ENCODE measurements at places on chromosomes 7 and 10.
A peak's percentile ranks its signal among the peaks of the same experiment; 100 is the strongest.

- no peak for DNase-seq
These were observed 1.2 kb downstream of the SLC4A2 start for GRCh38 chr7:151060416-151061212.

- no peak for DNase-seq
These were observed 169.3 kb downstream of the MAGI2 start for GRCh38 chr7:79284211-79284610.

DNA sequence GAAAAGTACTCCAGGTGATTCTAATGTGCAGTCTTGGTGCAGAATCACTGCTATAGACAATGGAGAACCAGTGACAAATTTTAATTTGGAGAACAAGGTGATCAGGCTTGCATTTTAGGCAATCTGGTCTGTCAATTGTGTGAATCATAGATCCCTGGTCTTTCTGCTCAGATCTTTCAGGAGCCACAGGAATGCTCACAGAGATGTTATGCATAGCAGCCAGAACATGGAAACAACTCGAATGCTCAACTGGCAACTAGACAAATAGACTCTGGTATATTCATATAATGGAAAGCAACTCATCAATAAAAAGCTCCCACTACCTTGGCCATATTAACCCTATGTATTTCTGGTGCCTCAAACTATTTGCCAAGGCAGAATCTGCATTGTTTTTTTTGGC lies 209.1 kb downstream of the PHF14 start:
- no peak for DNase-seq

DNA sequence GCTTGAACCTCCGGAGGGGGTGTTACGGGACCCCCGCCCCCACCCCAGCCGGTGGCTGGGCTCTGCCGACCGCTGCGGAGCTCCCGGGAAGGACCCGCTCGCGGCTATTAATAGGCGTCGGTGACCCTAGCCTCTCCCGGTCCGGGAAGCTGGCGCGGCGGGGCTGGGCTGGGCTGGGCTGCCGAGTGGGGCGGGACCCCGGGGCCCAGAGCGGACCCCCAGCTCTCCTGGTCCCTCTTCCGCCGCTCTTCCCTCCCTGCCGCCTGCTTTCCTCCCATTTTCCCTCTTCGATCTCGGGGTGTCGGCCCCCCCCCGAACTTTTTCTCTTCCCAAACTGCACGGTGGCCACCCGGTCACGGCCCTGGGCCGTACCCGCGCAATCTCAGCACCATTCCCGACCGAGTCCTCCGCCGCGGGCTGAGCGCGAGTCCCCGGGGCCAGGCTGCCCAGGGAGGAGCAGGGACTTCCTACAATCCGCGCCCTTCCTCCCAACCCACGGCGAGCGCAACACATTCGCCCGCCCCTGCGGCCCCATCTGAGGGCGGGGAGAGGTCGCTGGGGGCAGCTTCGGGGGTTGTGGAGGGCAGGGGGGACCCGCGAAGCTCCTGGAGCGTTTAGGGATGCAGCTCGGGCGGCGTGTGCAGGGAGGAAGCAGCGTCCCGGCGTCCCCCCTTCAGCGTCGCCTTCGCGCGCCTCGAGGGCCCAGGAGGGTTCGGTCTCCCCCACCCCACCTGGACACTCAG lies 3.1 kb upstream of the ELFN1 start:
- no peak for DNase-seq

DNA sequence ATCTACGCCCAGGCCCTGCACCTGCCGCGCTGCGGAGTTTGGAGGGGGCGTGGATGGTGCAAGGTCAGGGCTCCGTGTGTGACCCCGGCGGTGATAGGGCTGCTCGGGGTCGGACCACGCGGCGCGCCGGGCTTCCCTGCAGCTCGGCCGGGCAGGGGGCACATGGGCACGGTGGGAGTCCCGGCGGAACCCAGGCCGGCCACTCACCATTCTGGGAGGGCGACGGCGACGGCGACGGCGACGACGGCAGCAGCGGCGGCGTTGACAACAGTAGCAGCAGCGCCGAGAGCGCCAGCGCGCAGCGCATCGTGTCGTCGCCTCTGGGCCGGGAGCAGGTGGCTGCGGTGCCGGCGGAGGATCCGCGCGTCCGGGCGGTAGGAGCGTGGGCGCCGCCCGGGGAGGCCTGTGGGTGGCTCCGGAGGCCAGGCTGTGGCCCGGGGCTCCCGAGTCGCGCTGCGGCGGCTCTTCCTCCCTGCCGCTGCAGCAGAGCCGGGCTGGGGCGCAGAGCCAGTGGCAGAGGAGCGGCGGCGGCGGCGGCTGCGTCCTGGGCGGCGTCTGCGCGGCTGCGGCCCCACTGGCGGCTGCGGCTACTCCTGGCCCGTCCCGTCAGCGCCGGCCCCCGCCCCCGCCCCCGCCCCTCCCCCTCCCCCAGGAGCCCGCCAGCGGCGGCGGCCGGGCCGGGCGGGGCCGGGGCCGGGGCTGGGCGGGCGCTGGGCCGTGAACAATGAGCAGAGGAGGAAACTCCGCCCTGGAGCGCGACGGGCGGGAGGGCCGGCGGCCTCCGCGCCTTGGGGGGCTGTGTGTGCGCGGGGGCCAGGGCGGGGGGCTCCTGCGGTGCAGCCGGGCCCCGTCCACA lies at the start of gene PODXL:
TSS of gene PODXL (minus strand) at position 576 of the 856 bp plus-strand sequence. CDS start at position 307, 269 bp downstream.
- peak; percentile 37 for DNase-seq

DNA sequence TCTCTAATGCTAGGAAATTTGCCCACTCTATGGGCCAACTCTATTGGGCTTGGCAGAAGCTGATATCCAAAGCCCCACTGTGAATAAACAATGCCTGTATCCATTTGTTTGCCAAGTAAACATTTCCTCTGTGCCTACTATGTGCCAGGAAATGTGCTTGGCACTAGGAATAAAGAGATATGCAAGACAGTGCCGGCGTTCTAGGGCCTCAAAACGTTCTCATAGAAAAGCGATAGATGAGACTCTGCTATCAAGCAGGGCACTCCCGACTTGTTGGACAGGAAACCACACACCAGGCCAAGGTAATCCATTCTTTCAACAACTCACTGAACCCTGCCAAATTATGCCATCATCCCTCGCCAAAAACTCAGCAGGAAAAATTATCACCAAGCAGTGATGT lies 196.7 kb downstream of the IPMK start:
- no peak for DNase-seq

DNA sequence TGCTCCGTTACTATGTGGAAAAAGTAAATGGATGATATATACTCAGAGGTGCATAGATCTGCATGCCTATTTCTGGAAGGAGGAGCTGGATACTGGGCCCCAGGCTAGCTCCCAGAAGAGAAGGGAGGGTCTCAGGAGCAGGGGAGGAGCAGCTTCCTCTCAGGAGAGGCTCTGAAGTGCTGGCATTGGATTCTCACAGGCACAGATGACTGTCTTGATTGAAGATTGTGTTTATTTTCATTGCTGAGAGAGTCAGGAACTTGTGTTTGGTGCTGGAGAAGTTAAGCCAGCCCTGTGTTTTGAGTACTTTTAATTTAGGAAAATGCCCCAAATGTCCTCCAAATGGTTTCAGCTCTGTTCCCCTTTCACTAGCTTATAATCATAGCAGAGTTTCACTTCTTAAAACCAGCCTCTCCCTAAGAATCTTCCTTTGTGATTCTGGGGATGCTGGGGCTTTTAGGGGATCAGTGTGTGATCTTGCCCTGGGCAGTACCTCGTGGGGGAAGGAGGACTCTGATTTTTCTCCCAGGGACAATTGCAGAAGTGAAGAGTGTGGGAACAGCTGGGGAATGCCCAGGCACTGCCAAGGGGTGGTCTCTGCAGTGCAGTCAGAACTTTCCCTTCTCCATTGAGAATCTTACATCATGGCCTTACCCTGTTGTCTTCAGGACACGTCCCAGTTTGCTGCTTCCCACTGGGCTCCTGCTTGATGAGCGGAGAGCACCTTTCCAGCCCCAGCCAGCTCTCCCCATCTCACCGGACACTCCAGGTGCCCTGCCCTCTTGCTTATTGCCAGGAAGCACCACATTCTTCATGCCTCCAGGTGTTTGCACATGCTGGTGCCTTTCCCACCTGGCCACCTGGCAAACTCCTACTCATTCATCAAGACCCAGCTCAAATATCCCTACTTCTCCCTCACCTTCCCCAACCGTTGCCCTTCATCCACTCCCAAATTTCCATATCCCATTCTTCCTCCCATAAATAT lies 102.8 kb downstream of the ARHGAP22 start:
- DNase-seq: no peak

- DNase-seq: no peak
These were observed 12.0 kb upstream of the SVOPL start for GRCh38 chr7:138713191-138713590.

DNA sequence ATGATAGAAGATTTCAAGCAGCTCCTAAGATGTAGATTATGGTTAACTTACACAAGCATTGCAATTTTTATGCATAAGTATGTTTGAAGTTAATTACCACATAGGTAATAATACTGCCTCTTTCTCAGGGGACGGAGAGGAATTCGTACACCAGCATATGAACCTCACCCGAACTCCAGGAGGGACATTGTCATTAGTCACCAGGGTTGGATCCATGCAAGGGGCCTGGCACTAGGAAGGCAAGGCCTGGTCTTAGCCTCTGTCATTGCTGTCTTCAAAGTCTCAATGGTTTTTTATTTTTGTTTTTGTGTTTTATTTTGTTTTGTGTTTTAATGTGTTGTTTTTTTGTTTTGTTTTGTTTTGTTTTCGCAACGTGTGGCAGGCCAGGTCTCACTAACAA lies 145.6 kb upstream of the PPP2R2D start:
- DNase-seq: no peak

GRCh38 chr10:31508882-31509281 lies 189.9 kb downstream of the ZEB1 start:
- DNase-seq: no peak

DNA sequence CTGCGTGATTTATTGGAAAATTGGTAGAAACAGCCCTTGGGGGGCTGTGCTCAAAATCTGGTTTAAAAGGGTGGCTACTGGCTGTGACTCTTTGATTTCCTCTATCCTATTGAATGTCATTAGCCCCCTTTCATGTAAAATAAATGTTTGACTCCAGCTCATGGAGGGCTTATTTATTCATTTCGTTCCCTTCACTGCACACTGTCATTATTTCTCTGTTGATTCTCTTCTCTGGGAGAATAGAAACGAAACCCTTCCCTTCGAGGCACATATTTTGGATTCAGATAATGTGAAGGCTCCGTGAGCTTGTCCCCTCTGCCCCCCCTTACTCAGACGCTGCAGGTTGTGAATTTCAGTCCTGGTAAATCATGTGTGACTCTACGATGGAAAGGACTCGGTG lies 203.9 kb upstream of the GPR26 start:
- DNase-seq: no peak

- DNase-seq: no peak
These were observed 129.1 kb downstream of the PRKG1 start for GRCh38 chr10:51203359-51203758.

Data from stimulated activated CD8-positive, alpha-beta memory T cell treated with anti-CD3 and anti-CD28 coated beads, Interleukin-4, amount 100 ng/mL, for 24 hours (primary cell).